CD14-positive monocyte (primary cell): ENCODE measurements at places on chromosomes 13 and 19.

DNA sequence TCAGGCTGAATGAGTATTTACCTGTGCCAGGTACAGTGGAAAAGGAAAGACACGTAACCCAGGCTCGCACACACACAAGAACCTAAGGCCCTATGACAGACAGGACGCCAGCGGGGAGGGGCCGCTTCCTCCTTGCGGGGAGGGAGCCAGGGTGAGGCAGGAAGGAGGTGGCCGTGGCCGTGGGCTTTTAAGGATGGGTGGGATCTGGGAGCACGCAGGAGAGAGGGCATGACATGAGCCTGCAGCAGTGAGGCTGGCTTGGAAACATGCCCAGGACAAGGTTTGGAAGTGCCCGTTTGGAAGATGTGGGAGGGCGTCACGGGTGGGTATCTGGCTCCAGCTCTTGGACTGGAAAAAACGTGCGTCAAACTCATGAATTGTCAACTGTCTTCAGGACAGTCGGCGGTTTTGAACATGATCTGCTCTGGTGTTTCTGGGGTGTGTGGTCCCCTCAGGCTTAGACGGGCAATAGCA is 20.1 kb downstream of the SH3GL1 start:
- DNase-seq: no peak

GRCh38 chr19:55115446-55116065 is 1.9 kb downstream of the PPP1R12C start:
- DNase-seq: no peak

DNA sequence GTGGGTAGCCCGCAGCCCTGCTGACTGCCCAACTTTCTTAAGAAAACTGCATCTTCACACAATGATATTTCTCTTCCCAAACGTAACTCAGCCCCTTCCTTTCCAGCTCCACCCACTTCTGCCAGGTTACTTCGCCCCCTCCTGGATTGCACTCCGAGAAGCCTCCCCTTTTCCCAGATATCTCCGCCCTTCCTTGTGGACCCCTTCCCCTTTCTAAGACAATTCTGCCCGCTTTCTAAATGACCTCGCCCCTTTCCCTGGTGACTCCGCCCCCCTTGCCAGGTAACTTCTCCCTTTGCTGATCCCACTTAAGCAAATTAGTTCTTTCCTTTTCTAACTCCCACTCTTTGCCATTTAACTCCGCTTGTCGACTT is 2.6 kb downstream of the VSIG10L start:
- no peak for DNase-seq

GRCh38 chr19:20287070-20287469 is 120.1 kb downstream of the ZNF486 start:
- no peak for DNase-seq
